ENCODE measurements at places on chromosomes 7 and 10.

DNA sequence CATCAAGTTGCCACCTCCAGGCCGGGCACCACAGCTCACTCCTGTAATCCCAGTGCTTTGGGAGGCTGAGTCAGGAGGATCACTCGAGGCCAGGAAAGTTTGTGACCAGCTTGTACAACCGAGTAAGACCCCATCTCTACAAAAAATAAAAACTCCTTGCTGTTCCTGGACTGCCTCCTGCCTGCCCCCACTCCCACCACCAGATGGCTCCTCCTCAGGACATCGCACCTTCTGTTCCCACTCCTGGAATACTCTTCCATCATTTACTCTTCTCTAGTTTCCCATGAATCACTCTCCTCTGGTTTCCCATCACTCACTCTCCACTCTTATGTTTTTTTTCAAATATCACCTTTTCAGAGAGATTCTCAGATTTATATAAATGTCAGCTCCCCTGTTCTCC, 540.7 kb downstream of the CALN1 start:
- DNase-seq: no peak

GRCh38 chr10:3811291-3811870, 26.4 kb upstream of the KLF6 start:
- DNase-seq: peak; percentile 70

GRCh38 chr7:127588697-127589482, 679 bp downstream of the ARF5 start:
- peak; percentile 64 for DNase-seq

DNA sequence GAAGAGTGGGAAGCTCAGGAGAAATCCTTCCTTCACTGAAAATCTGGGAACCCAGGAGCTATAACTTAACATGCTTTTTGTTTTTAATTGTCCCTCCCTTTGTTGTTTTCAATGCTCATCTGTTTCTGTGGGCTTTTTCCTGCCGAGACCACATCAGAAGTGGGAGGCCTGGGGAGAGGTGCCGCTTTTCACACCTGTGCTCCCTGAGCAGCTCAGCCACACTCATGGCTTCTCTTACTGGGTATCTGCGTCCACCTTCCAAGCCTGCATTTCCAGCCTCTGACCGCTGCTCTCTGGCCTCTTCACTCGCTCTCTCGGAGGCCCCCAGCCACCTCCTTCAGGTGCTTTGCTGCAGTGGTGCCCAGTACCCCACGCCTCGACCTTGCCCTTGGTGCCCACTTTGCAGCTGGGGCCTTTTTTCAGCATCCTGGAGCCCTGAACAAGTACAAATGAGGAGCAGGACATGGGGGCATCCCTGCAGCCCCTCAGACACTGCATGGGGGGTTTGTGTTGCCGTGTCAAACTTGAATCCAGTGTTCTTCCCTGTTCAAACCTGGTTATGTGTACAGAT, 9.9 kb downstream of the C7orf57 start:
- DNase-seq: no peak

DNA sequence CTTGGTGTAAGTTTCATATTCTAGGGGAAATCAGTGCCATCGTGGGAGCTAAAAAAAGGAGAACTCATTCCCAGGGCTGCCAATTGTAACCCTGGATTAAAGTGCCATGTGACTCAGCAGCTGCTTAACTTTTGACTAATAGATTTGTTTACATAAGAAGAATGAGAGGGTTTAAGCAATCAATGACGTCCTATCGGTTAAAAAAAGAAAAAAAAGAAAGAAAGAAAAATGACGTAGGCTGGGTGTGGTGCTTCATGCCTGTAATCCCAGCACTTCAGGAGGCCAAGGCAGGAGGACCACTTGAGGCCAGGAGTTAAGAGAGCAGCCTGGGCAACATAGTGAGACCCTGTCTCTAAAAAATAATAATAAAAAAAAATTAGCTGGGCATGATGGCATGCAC, 116.2 kb upstream of the AFAP1L2 start:
- DNase-seq: peak; percentile 81

- DNase-seq: no peak
Observed at GRCh38 chr7:138436388-138436787, 23.7 kb upstream of the TRIM24 start.

DNA sequence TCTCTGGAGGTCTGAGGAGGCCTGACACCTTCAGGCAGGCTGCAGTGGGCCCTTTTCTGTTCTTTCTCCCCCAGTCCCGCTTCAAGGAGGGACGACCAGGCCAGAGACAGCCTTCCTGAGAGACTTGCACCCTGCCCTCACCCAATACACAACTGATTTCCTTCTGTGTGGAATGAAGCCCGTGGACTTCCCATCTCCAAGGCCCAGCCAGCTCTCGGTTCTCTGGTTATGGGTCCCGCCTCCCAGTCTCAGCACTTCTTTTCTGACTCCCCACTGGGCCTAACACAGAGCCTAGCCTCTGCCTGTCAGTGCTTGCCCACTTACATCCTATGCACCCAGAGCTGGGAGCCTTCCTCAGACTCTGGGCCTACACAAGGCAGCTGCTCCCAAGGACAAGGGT, 24.1 kb upstream of the ADCYAP1R1 start:
- DNase-seq: no peak

DNA sequence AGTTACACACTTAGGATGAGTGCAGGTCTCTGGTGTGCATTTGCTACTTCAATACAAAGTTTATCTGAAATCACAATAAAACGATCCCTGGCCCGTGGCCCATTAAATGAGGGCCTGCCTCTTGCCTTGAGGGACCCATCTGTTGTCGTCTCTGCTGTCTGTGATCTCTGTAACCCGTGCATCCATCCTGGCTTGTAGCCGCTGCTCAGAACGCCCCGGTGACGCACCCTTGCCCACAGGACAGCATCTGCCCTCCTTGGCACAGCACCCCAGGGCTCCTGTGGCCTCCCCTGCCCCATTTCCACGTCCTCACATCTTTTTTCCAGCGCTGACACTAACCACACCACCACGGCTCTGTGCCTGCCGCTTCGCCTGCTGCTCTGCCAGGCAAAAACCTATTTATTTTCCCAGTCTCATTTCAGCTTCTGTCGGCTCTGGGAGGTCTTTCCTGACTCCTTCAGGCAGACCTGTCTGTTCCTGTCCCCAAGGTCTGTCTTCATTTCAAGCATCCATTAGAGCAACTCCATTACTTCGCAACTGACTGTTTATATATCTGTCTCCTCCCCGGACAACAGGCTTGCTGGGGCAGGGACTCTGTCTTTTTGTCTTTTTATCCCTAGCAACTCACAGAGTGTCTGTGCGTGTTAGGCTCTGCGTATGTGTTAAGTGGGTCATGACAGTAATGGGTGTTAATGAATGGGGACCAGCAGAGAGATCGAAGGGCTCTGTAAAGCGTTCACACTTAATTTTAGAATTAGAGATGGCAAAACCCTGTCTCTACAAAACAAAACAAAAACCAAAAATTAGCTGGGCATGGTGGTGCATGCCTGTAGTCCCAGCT, 16.4 kb downstream of the CARD11 start:
- DNase-seq: no peak

GRCh38 chr7:71377062-71377461, 245.1 kb downstream of the GALNT17 start:
- no peak for DNase-seq

DNA sequence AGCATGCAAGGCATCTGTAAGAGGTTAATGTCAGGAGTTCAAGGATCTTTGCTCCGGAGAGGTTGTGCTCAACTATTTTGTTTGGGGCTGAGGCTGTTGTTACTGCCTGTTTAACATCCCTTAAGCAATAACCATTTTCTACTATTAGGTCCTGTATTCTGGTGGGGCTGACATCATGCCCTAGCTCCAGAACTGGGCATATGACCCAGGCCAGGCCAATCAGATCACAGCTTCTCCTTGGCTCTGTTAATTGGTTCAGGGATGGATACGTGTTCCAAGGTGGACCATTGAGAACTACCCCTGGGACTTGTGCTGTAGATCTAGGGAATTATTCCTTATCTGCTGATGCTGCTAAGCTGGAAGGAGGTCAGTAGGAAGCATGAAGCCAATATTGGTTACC, 67.0 kb downstream of the SYPL1 start:
- no peak for DNase-seq

DNA sequence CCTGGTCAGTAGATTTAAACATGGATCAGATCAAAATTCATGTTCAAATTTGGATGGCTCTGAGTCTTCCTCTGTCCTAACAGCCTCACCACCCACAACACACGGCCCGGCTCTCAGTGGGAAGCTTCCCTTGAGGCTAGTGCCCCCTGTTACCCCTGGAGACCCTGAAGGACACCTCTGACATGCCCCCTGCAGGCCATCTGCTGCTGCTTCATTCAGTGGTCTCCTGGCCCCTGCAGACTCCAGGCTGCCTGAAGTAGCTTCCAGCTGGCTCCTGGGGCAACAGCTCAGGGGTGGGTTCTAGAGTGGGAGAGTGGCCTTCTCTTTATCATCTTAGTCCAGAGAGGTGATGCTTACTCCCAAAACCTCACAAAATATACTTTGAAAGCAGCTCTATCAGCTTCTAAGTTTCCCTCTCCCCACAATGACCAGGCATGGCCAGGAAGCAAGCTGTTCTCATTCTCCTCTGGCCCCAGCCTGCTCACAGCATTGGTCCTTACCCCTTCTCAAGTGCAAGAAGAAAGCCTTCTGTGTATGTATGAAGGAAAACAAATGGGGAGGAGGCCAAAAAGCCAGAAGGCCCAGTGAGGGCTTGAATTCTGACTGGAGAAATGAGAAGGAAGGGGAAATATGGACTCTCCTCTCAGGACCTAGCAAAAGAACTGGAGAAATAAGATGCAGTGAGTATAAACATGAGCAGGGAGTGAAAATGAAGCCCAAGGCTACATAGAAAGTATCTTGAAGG, 189.6 kb upstream of the INHBA start:
- DNase-seq: no peak

DNA sequence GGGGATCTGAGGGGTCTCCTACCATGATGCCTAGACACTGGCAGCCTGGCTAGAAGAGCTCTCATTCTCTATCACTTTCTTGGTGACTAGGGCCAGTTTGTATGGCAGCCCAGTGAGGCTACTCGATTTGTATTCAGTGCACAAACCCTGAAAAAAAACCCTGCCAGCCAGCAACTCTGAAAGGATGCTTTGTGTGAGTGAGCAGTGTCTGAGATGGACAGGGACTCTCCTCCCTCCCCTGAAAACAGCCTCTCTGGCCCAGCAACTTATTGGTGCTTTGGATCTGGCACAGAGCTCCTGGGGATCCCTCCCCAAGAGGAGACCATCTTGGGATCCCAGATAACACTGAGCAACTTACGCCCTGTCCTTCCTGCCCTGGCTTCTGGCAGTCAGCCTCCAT, 10.8 kb upstream of the LRRC4 start:
- DNase-seq: no peak

DNA sequence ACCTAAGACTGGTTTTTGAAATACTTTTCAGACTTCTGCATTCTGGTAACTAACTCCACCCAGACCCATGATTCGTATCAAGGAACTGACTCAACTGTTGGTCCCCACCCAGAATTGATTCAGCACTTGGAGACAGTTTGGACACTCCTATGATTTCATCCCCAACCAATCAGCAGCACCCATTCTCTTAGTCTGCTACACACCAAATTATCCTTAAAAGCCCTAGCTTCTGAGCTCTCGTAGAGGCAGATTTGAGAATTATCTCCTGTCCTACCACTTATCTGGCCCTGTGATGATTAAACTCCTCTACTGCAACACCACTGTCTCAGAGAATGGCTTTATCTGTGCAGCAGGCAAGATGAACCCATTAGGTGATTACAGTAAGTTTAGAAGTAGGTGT, 7.7 kb upstream of the GSTO1 start:
- DNase-seq: peak; percentile 17

DNA sequence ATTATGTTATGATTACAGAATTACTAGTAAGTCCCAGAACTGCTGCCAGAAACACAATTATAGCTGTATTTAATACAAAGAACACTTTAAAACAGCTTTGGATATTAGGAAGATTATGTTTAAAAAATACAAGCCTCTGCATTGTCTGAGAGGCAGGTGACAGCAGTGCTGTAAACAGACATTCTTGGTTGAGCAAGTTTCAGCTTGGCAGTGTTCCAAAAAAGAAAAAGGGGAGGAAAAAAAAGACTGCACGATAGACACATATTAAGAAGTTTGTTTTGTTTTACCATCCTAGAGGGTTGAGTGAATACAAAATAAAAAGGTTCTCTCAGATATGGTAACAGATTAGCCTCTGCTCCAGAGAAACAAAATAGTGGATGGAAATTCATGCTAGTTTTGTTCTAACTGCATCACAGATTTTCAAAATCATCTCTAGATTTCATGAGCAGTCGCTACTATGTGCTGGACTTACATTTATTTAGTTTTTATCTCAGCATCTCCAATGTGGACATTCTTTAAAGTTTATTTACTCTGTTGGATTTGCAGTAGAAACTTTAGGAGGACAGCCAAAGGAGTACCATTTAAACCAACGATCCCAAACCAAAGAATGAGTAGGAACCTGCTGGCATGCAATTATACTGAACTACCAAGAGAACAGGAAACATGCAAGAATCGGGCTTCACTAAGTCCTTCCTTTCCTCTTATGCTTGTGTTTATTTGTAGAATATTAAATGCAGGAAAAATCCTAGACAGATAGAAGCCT, 9.0 kb downstream of the FAM204A start:
- DNase-seq: peak; percentile 64

DNA sequence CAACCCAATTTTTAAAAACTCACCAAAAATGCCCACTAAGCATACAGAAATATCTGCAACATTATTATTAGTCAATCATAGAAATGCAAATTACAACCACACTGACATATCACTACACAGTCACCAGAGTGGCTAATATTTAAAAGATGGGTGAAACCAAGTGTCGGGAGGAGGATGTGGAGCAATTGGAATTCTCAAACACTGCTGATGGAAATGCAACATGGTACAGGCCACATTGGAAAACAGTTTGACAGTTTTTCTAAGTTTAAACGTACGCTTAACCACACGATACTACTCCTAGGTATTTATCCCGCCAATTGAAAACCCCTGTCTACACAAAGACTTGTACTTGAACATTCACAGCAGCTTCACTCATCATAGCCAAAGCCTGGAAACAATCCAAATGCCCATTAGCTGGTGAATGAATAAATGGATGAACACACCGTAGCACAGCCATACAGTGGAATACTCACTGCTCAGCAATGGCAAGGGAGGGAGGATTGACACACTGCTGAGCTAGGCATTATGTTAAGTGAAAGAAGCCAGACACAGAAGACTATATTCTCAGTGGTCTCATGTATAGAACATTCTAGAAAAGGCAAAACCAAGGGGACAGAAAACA, 16.3 kb downstream of the GCK start:
- DNase-seq: no peak

Data from endothelial cell of umbilical vein (primary cell).